ENCODE measurements at places on chromosomes 12 and 14.

- no peak for DNase-seq
Observed at GRCh38 chr12:18576104-18576626, 161.6 kb downstream of the PLCZ1 start.

DNA sequence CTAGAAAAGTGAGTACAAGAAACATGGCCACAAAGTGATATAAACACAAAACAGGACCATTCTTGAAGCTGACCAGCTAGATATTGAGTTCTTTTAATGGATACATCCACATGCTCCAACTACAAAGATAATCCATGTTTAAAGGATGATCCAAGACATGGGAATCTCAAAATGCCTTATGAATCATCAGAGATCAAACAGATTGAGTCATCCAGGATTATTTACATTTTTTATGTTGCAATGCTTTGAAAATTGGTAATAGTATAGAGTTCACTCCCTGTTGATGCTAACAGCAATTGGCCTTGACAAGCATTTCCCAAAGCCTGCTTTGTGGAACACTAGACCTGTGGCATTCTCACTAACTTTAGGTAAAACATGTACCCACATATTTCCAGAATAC, 293.0 kb upstream of the TBX3 start:
- no peak for DNase-seq

DNA sequence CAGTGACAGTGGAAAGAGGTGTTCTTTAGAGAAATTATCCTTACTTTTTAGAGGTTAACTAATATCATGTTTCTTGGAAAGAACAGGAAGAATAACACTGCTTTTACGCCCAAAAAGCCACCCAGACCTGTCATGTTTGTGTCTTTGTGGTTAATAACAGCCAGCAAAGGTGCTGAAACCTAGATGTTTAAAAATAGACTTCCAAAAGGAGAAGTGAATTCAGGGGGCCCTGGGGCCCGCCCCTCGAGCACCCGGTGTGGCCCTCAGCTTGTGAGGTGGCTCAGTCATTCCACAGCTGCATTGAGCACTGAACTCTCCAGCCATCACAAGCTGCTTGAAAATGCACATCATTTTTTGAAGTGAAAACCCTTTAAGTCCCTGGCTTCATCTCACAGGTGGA, 20.8 kb upstream of the AMN start:
- no peak for DNase-seq

GRCh38 chr12:12804432-12804886, 8.7 kb upstream of the DDX47 start:
- no peak for DNase-seq

DNA sequence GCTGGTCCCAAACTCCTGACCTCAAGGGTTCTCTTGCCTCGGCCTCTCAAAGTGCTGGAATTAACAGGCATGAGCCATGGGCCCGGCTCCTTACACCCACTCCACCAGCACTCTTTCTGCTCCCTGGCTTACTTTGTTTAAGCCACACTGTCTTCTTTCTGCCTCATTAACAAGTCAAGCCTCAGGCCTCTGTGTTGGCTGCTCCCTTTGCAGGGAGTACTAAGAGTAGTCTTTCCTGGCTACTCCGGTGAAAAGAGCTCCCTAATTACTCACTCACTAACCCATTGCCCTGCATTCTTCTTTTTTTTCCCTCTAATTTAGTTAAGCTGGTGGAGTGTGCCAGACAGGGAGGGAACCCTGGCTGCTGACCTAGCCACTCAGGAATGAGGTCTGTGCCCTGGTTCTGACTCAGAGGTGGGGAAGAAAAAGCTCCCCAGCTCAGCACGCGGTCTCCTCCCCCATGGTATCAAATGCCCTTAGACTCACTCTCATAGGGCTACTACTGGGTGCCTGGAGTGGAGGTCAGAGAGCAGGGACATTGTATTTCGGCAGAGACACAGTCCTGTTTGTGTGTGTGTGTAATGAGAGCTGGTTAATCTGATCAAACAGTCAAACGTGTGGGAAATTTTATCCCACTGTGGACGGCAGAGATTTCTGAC, 19.8 kb downstream of the GALNT6 start:
- no peak for DNase-seq

DNA sequence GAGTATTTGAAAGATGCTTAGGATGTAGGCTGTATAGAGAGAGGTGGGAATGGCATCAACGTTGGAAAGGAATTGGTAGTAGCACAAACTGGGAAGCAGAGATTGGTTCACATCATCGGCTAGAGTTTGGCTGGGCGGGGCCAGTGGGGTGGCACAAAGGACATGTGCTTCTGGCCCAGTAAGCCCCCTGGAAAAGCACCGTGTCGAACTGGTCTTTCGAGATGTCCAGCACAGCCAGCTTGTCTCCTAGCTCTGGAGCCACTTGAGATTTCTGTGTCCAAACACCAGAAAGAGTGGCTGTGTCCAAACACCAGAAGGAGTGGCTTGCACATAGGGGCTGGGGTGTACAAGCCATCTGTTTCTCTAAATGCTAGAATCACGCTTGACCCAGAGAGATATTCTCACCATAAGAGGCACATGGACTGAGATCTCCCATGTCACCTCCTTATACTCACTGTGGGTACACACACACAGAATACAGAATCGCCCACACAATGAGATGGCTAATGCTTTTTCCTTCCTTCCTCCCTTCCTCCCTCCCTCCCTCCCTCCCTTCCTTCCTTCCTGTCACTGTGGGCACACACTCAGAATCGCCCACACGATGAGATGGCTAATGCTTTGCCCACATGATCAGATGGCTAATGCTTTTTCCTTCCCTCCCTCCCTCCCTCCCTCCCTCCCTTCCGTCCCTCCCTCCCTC, 41.8 kb upstream of the KCNK13 start:
- no peak for DNase-seq

GRCh38 chr14:100546051-100546443, 41.2 kb downstream of the BEGAIN start:
- no peak for DNase-seq

DNA sequence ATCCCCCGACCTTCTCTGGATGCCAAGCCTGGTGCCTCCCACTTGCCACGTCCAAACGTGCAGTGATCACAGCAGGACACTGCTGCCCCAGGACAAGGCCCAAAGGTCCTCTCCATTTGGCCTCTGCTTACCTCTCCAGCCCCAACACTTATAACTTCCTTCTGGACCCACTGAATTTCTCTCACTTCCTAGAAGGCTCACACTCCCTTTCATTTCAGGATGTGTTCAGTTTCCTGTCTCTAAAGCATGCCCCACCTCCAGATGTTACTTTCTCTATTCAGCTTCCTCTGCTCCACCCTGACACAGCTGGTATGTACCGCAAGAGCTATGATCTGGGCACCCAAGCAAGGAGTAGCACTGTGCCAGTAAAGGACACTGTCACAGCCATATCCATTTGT, 33.0 kb downstream of the CDKL1 start:
- DNase-seq, result peak; percentile 48

DNA sequence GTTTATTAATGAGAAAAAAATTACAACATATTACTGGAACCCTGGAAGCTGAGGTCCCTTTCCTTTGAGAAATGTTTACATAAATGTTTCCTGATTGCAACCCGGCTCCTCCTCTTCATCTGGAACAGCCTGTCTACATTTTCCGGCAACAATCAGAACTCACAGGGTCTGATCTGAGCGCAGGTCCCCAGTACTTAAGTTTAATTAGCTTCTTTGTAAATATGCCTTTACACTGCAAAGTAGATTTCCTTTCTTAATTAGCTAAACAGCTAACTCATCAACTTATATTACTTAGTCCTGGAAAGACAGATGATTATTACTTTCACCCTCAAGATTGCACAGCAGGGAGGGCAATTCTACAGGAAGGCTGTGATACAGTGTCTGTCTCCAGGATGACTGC, 213.0 kb downstream of the MON2 start:
- DNase-seq, result no peak

- no peak for DNase-seq
Observed at GRCh38 chr14:22839159-22839779, 2.9 kb downstream of the MMP14 start.
